Urothelium cell line (cell line): ENCODE measurements at places on chromosomes 12 and 14.
A peak's percentile ranks its signal among the peaks of the same experiment; 100 is the strongest.

DNA sequence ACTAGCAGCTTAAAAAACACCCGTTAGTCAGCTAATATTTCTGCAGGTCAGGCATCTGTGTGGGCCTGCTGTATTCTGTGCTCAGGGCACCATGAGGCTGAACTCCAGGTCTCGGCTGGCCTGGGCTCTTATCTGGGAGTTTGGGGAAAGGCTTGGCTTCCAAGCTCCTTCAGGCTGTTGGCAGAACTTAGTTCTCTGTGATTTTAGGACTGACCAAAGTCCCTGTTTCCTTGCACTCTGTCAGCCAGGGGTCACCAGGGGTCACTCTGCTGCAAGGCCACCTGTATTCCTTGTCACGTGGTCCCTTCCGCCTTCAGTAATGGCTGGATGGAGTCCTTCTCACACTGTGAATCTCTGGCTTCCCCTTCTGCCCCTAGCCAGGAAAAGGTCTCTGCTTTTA lies 586.4 kb downstream of the AACS start:
- DNase-seq, result no peak

DNA sequence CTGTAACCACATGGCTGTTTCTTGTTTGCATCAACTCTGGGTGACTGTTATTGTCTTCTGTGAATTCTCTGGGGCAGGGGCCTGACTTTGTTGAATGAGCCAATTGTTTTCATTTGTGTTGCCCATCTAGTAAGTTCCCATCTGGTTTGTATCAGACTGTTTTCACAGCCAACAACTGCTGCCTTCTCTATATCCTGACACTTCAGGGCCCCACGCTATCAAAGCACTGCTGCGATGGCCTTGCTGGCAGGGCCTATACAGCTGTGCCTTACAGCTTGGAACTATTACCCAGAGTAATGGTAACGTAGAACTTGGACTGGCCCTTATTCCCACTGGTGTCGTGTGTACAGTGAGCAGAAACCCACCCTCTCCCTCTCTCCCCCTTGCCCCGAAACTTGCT lies 104.3 kb upstream of the DACT1 start:
- DNase-seq, result no peak

GRCh38 chr14:48568688-48569087 lies 893.3 kb upstream of the MDGA2 start:
- no peak for DNase-seq

GRCh38 chr14:88962356-88962755 lies 137.9 kb downstream of the TTC8 start:
- DNase-seq, result no peak

DNA sequence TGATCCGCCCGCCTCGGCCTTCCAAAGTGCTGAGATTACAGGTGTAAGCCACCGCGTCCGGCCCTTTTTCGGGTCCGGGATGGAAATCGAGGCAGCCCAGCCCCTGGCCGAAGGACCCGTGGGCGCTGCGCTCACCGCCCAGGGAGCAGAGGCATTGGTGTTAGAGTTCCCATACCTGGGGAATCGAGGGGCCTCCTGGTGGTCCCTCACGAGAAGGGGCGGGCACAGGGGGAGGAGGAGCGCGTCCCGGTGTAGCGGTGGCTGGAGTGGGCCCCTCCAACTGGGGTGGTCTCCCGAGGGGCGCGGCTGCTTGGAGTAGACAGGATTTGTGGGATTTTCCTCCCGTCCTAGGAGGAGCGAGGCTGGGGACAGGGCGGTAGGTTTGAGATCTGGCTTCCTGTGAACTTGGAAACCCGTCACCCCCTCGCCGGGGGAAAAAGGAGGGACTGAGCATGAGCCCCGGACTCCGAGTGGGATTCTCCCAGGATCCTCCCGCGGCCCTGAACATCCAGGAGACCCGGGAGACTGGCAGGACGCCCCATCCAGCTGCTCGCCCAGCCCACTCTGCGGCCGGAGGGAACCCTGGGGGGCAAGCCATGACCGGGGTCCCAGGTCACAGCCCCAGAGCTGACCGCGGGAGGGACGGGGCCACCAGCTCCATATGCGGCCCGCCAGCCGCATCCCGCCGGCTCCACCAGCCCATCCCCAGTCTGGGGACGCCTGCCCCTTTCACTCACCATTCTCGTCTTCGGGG lies 70.9 kb downstream of the ASCL4 start:
- no peak for DNase-seq

DNA sequence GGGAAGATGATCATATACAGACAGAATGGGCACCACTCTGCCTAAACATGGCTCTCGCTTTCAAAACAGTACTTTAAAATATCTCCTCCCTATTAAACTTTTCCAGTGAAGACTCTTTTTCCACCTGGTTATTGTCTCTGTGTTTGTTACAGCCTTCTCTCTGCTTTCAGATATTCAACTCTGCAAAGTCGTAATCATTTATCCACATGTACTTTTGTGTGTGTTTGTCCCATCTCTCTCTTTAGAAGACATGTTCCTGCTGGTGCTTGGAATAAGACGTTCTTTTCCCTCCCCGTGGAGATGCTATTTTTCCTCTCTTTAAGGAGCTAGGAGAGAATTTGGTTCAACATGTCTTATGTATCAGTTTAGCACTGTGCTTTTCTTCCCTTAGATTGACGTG lies 45.1 kb downstream of the ETV6 start:
- DNase-seq, result no peak

GRCh38 chr14:22896356-22896755 lies 13.3 kb downstream of the REM2 start:
- no peak for DNase-seq

GRCh38 chr12:75913502-75914351 lies 117.8 kb downstream of the PHLDA1 start:
- DNase-seq, result no peak

- no peak for DNase-seq
Measured at GRCh38 chr12:105431537-105432100, 101.1 kb downstream of the C12orf75 start.

- no peak for DNase-seq
Measured at GRCh38 chr12:45655186-45655585, 74.3 kb upstream of the ARID2 start.

GRCh38 chr14:49159081-49159480 lies 427.1 kb downstream of the RPS29 start:
- no peak for DNase-seq

DNA sequence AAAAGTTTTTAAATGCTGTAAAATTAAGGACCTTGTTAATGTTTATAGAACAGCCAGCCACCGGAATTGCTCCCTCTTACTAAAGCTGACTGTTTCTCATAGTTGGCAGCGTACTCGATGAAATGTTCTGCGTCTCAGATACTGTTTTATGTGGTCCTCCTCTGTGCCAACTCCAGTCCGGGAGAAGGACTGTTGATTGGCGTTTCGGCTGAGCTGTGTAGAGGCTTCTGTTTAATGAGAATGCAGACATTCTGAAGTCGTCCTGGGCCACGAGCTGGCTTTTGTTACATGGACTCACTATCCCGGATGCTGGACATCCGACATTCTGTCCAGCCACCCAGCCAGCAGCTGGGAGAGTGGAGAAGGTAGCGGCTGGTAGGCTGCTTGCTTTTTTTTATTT lies 75.4 kb downstream of the WDR20 start:
- DNase-seq, result no peak

DNA sequence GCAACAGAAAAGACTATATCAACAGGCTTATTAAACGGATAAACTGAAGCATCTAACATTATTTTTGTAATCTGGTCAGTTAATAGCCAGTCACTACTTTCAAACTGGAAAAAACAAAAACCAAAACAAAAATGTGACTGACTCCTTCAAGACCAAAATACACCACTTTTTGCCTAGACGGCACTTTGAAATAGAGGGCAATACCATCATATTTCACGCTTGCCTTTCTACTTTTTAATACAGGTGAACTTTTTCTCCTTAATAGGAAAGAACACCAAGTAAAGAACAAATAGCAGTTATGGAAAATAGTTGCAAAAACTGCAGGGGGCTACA lies 550 bp upstream of the NUP107 start:
- no peak for DNase-seq

- DNase-seq, result peak; percentile 78
Measured at GRCh38 chr12:2813214-2814185, 1.0 kb downstream of the ITFG2 start.

DNA sequence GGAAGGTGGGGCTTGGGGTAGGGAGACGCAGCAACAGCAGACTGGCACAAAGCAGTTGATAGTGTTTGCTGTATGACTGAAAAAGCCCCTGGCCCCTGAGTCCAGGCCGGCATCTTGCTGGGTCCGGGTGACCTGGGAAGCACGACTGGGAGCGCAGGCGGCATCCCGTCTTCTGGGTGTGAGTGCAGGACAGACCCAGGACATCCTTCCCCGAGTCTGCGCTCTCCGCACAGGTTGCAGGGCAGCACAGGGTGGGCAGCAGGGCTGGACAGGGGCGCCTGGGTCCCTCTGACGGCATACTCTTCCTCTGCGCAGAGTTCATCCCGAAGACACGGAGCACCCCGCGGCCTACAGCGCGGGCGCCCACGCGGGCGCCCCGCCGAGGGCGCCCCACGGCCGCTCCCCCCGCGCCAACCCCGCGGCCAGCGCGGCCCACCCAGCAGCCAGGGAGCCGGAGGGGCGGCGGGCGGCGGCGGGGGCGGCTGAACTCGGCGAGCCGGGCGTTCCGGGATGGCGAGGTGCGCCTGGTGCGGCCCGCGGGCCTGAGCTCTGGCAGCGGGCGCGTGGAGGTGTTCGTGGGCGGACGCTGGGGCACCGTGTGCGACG lies 9.2 kb upstream of the CYP46A1 start:
- no peak for DNase-seq

- peak; percentile 85 for DNase-seq
Measured at GRCh38 chr14:50560931-50561285, 963 bp downstream of the ATL1 start.

DNA sequence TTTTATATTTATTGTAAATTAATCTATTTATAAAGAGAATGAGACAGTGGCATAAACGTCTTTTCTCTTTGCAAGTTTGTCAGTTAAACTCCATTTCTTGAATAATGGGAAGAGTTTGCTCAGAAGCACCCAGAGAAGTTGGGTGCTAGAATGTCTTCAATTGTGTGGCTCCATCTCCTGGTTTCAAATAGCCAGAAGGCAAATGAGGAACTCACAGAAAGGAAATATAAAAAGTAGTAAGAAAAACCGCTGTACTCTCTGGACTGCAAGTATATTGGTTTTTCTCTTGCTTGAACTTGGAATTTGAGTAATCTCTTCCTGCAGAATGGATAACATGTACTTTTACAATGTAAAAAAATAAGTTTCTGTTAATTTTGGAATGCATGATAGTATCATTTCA lies 217.5 kb downstream of the DPY19L2 start:
- DNase-seq, result no peak

DNA sequence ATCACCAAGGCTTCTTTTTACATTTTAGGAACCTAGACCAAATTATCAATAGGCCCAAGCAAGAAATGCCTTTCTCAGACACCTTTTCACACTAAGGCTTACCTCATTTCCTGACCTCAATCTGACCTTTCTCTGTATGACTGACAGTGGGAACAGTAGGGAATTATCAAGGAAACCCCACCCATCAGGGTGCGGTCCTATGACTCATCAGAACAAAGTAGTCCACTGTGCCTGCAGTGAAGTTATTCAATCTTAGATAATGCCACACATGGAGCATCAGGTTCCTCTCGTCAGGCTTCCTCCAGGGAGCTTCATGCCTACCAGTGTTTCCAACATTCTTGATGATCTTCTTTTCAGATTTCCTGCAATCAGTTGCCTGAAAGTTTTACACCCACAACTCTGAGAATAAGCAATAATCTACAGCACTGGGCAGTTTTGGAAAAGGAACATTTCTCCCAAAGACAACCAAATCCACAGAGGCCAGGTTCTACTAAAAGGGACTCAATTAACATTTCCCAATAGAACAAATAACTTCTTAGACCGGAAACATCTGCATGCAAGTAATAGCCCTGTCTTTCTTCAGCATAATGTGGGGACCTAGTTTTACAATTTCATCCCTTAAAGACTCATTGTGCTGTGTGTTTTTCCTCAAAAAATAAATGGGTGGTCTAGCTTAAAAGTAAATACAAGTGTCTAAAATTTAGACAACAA lies 35.9 kb upstream of the TMTC2 start:
- peak; percentile 61 for DNase-seq

DNA sequence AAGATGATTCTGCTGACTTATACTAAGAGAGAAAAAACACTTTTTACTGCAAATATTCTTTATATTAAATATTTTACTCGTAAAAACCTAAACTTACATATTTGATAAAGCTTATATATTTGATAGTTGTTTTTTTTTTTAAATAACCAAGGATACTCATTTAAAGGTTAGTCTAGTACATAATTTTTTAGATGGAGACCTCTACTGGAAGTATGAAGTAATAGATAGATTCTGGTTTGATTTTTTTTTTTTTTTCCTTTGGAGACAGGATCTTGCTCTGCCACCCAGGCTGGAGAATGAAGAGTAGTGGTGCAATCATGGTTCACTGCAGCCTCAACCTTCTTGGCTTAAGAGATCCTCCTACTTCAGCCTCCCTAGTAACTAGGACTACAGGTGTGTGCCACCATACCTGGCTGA lies 16.4 kb downstream of the ARID2 start:
- peak; percentile 16 for DNase-seq

DNA sequence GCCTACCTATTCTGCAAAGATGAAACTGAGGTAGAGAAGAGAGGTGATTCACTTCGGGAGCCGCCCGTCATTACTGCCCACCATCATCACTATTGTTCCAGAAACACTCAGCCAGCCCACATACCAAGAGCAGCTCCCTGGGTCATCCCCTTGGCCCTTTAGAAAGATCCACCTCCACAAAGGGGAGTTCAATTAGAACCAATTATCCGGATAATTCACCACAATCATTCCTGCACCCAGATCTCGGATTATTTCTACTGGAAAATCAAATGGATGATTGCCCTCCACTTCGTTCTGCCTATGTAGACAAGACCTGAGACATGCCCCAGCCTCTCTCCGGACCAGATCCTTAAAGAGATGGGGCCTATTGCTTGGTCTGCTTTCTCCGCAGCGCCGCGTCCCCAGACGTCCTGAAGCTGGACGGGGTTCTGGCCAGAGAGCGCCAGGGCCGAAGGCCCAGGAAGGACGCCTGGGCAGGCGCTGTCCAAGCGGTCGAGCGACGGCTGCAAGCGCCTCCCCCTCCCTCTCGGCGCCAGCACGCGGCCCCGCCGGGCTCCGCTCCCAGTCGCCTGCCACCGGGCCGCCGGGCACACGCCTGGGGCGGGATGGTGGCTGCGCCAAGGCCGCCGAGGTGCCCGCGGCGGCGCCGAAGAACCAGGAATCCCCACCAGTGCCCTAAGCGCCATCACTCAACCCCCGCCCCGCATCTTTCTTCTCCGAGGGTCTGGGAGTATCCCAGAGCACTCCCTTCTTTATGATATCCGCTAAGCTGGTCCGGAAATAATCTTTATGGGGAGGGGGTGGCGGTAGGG lies 1.3 kb upstream of the ASCL1 start:
- DNase-seq, result no peak
